ENCODE measurements at places on chromosomes 11 and 22. TPM values are rescaled to one million over a fixed set of nuclear protein-coding genes. Genes with fewer than 3 reads are reported as not detected.

- DNase-seq, result no peak
Measured at GRCh38 chr11:118239509-118240205, 12.5 kb downstream of the MPZL3 start.

DNA sequence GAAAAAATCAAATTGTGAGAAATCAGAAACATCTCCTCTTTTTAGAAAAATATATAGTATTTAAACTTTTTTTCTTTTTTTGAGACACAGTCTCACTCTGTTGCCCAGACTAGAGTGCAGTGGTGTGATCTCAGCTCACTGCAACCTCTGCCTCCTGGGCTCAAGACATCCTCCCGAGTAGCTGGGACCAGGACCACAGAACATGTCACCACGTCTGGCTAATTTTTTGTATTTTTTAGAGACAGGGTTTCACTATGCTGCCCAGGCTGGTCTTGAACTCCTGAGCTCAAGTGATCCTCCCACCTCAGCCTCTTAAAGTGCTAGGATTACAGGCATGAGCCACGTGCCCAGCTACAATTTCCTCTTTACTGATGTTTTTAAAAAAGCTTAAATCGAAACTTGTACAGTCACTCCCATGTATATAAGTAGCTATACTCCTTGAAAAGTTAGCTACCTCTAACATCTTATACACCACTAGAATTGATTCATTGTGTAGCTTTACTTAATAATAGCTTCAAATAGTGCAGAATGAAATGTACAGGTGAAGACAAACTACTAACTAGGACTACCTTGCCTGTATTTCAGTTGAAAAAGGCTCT, 10.3 kb downstream of the EIF4G2 start:
- no peak for DNase-seq

GRCh38 chr22:22111267-22111751, 128.7 kb upstream of the TOP3B start:
- peak; percentile 74 for DNase-seq

AQP11 gene
- 0.78 TPM for total RNA-seq

ARHGEF17 gene
- 0.05 TPM for total RNA-seq

GRCh38 chr11:130402570-130402969, 25.8 kb downstream of the ADAMTS8 start:
- DNase-seq, result no peak

GRM5 gene
- not detected for total RNA-seq

OR8G5 gene
- not detected for total RNA-seq
